Hematopoietic multipotent progenitor cell treated with erythropoietin and hydrocortisone succinate and interleukin-3 and kit ligand, for 8 days (in vitro differentiated cells): ENCODE measurements at places on chromosomes 13 and 19.

- DNase-seq: no peak
These were observed 14.4 kb downstream of the COMP start for GRCh38 chr19:18776736-18777135.

DNA sequence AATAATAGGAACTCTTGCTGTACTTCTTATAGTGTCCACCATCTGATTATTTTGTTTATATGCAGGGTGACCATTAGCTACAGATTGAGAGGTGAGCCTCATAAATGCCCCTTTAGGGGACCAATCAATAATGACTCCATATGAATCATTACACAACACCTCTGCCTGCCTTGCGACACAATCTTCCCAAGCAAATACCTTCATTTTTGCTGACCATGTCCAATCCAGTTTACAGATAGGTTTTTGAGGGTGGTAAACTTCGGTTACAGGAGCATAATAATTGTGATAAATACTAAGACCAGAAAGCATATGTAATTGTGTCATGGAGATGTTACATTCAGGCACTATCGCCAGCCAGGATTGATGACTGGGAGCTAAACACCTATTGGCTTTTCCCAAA lies 23.6 kb upstream of the IL17D start:
- DNase-seq: no peak

DNA sequence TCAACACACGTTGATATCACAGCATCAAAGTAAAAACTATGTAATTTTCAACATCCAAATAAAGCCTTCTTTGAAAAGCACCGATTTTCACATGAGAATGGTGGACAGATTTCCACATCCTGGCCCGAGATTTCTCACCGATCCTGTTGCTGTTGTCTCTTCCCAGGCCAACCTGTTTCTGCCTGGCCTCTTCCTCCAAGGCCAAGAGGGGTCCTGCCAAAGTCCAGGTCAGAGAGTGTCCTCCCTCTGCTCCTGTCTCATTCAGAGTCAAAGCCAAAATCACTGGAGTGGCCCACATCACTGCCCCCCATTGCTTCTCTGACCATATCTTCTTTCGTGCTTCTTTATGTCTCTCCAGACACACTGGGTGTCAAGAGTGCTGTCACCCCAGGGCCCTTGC lies 49.5 kb downstream of the CHST8 start:
- no peak for DNase-seq

DNA sequence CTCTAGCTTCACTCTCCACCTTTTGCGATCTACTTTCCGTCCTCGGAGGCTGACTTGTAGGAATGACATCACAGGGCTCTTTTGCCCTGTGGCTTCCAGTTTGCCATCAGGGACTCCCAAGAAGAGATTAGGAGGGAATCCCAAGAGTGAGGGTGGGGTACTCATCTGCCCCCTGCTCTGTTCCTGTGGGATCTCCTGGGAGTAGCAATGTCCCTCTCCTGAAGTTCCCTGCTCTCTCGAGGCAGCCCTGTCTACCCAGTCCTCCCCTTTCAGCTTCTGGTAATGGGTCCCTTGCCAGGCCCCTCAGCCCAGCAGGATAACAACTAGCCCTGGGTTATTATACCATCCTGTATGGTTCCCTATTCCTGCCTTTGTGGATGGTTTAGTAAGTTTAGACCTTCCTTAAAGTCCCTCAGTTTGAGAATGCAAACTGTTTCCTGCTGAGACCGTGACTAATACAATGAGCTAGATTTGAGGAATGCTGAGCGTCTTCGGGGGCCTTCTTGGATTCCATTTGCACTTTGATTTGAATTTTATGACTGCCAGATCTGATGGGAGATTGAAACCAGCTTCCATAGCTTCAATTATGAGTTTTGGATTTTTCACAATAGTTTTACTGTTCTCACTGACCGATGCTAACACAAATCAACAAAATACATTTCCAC lies 73.7 kb upstream of the IPO5 start:
- DNase-seq: no peak

GRCh38 chr13:40438022-40438680 lies 228.3 kb downstream of the FOXO1 start:
- no peak for DNase-seq

GRCh38 chr19:1189419-1189818 lies 15.4 kb upstream of the SBNO2 start:
- no peak for DNase-seq

DNA sequence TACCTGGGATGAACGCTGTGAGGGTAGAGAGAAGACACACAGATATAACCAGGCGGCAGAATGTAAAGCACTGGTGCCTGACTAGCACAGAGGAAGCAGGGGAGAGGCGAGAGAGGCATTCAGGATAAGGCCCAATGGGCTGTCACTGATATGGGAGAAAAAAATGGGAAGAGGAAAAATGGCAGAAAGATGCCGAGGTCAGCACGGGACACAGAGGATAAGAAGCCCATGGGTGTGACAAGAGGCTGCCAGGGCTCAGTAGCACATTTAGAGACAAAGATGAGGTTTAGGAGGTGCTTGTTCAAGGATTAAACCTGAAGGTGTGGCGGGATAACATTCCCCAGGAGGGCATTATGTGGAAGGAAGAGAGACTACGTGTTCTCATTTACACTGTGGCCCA lies 5.6 kb downstream of the SMG9 start:
- no peak for DNase-seq
